ENCODE measurements at places on chromosomes 11 and 22. TPM values are rescaled to one million over a fixed set of nuclear protein-coding genes. Genes with fewer than 3 reads are reported as not detected.
A peak's percentile ranks its signal among the peaks of the same experiment; 100 is the strongest.

Gene UPK3A
- total RNA-seq: not detected

Gene SMIM38
- total RNA-seq: not detected

- no peak for DNase-seq
These were observed 185.5 kb downstream of the KIRREL3 start for GRCh38 chr11:126815111-126815510.

DNA sequence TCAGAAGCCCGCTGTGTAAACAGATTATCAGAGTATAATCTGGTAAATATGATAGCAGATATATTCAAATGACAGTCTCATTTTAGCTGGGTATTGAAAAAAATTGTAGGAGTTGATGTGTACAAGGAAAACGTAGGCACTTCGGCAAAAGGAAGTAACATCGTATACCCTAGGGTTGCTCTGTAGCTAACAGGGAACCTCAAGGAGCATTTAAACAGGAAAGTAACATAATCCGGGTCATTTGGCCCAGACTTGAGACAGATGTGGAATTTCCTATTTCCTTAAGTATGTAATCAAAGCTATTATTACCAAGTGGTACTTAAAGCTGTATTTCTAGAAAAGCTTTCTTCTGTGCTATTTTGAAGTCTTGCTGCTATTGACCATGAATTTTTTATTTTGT is 215.6 kb downstream of the DDX10 start:
- DNase-seq: peak; percentile 73
